ENCODE measurements at places on chromosomes 16 and 17. TPM values are rescaled to one million over a fixed set of nuclear protein-coding genes. Genes with fewer than 3 reads are reported as not detected.

DNA sequence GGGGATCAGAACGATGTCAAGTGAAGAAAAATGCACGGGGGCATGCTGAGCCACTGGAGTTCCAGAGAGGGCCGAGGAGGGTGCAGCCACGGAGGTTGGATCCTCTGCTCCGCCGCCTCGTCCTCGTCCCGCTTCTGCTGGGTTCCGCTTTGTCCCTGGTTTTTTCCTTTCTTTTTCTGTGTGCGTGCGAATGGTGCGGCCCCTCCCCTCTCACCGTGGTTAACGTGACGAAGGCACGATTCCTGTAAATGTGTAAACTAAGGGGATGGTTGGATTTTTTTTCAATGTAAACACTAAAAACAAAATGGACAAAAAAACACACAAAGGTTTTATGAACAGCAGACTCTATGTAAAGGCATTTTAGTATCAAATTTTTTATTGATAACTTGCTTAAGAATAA is 46.7 kb downstream of the ACTG1 start:
- H3K27ac ChIP-seq: no peak overlapping the region
- peak; percentile 78 for DNase-seq
- no peak overlapping the region for H3K4me3 ChIP-seq

Gene DNAH9
- not detected for total RNA-seq

Gene DNAAF1
- 11.4 TPM for total RNA-seq

Gene WNT9B
- total RNA-seq: not detected

Gene CDK5RAP3
- total RNA-seq: 682 TPM

- no peaks in the 10 kb centered on the region for H3K36me3 ChIP-seq
- no peak overlapping the region for H3K4me3 ChIP-seq
- no peak for DNase-seq
- H3K27ac ChIP-seq: no peak overlapping the region
These were observed 169.0 kb downstream of the ENGASE start for GRCh38 chr17:79243603-79243990.

DNA sequence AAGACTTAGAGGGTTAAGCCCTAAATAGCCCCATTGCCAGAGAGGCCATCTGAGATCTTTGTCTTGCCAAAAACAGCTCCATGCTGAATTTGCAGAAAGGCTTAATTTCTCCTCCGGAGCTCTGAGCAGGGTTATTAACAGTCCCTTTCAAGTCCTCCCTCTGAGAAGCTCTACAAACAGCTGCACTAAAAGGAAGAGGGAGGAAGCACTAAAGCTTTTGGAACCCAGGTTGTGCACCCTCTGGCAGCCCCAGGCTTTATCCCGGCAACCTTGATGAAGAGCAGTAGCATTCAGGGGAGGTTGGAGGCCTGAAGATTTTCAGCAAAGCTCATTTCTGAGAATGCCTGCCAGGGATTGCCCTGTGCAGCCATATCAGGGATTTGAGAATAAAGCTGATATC is 554.7 kb downstream of the RBFOX1 start:
- no peaks in the 10 kb centered on the region for H3K27me3 ChIP-seq
- DNase-seq: no peak
- H3K4me1 ChIP-seq: no peaks in the 10 kb centered on the region
- no peak overlapping the region for H3K4me3 ChIP-seq
- H3K27ac ChIP-seq: no peak overlapping the region

GRCh38 chr16:3762107-3762750 is 44.9 kb upstream of the TRAP1 start:
- no peaks in the 10 kb centered on the region for H3K27me3 ChIP-seq
- H3K36me3 ChIP-seq: peaks cover 91% of the 10 kb centered on the region
- no peak for DNase-seq
- no peak overlapping the region for H3K4me3 ChIP-seq

- peak overlapping the region; percentile 72 for H3K27ac ChIP-seq
- H3K27me3 ChIP-seq: no peaks in the 10 kb centered on the region
- no peak overlapping the region for H3K4me3 ChIP-seq
- peaks cover 22% of the 10 kb centered on the region for H3K4me1 ChIP-seq
- peak; percentile 50 for DNase-seq
- peaks cover 40% of the 10 kb centered on the region for H3K36me3 ChIP-seq
These were observed 25.6 kb downstream of the UNK start for GRCh38 chr17:75810216-75810615.

GRCh38 chr17:6843241-6843880 is 11.8 kb upstream of the TEKT1 start:
- no peak for DNase-seq
- H3K4me1 ChIP-seq: no peaks in the 10 kb centered on the region
- H3K27ac ChIP-seq: no peak overlapping the region

- H3K4me1 ChIP-seq: no peaks in the 10 kb centered on the region
- H3K27ac ChIP-seq: no peak overlapping the region
- no peak overlapping the region for H3K4me3 ChIP-seq
- H3K36me3 ChIP-seq: no peaks in the 10 kb centered on the region
- DNase-seq: no peak
These were observed 52.6 kb upstream of the DYNLRB2 start for GRCh38 chr16:80488167-80488566.

Gene DNAH2
- under 0.01 TPM for total RNA-seq

DNA sequence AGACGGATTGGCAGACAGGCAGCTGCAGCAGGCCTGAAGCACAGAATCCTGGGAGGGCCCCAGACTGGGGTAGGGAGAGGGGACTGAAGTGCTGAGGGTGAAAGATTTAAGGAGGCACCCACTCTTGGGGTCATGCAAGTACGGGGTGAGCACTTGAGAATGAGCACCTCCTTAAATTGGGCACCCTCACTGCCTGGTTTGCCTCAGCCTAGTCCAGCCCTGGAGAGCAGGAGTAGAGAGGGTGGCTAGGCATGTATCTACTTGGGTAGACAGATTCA is 154.1 kb upstream of the CDC42EP4 start:
- no peaks in the 10 kb centered on the region for H3K36me3 ChIP-seq
- no peak overlapping the region for H3K27ac ChIP-seq
- DNase-seq: no peak
- H3K4me1 ChIP-seq: no peaks in the 10 kb centered on the region

Gene TEX14
- total RNA-seq: not detected

Gene TPSG1
- not detected for total RNA-seq

GRCh38 chr16:56108724-56109123 is 82.6 kb upstream of the GNAO1 start:
- DNase-seq: no peak
- no peak overlapping the region for H3K27ac ChIP-seq
- peaks cover 6% of the 10 kb centered on the region for H3K4me1 ChIP-seq
- H3K36me3 ChIP-seq: no peaks in the 10 kb centered on the region
- no peak overlapping the region for H3K4me3 ChIP-seq

- peak; percentile 56 for DNase-seq
- no peak overlapping the region for H3K27ac ChIP-seq
- H3K36me3 ChIP-seq: no peaks in the 10 kb centered on the region
- peaks cover 13% of the 10 kb centered on the region for H3K27me3 ChIP-seq
- no peaks in the 10 kb centered on the region for H3K4me1 ChIP-seq
These were observed 432.7 kb upstream of the ASIC2 start for GRCh38 chr17:33725675-33726271.

DNA sequence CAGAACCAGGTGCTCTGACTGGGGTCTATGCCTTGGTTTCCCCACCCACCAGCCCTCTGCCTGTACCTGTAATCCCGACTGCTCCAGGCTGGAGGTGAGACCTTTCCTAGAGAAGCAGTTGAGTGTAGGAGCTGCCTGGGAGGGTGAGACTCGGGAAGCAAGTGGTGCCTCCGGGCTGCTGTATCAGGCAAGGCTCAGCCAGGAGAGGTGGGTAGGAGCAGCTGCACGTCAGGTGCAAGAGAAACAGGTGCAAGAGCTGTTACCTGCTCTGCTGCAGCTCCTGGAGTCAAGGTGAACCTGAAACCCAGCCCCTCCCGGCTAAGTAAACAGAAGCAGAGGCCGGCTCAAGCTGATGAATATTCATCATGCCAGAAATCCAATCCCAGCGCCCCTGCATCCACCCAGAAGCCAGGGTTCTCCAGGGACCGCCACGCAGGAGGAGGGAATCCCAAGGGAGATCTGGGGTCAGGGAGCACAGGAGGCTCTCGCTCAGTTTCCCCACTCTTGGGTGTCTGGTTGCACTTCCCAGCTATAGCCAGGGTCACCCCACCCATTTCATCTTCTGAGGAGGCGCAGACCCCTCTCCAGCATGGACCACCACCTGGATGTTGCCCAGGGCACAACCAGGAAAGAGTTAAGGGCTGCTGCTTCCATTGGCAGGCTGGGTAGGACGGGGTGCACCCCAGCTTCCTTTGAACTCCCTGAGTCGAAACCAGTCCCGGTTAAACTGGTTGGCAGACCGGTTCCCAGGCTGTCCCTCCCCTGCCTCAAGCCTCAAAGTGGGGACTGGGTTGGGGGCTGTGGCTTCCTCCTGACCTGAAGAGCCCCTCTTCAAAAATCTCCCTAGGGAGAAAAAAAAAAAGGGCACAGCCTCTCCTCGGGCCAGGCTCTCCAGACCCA is at the start of gene PRR15L:
Gene PRR15L (minus strand): TSS at position 293 of the 900 bp plus-strand sequence. CDS start 4,649 bp downstream, outside the sequence.
- H3K4me3 ChIP-seq: peak within 1 kb of the TSS; percentile 44
- peaks cover 36% of the 10 kb centered on the region for H3K4me1 ChIP-seq
- H3K36me3 ChIP-seq: no peaks in the 10 kb centered on the region
- DNase-seq: peak; percentile 93
- peak within 1 kb of the TSS; percentile 94 for H3K27ac ChIP-seq

Gene CPNE2
- 8.7 TPM for total RNA-seq

DNA sequence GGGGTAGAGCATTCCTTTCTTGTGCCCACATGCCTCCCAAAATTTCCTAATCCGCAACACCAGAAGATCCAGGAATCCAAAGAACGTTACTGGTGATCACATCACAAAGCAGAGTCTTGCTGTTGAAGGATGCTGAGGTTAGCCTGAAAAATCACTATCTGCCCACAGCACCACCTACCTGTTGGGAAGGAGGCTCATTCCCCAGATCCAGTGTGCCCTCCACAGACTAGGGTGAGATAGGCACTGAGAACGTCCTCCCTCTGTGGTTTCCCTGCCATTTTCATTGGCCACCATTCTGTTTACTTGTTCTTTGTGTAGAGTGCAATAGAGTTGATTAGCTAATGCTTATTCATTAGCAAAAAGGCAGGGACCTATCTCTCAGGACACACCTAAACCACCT is 30.3 kb downstream of the RCVRN start:
- H3K4me3 ChIP-seq: no peak overlapping the region
- H3K36me3 ChIP-seq: no peaks in the 10 kb centered on the region
- no peaks in the 10 kb centered on the region for H3K27me3 ChIP-seq

- no peaks in the 10 kb centered on the region for H3K36me3 ChIP-seq
- no peak overlapping the region for H3K4me3 ChIP-seq
- H3K27me3 ChIP-seq: no peaks in the 10 kb centered on the region
- H3K27ac ChIP-seq: peak overlapping the region; percentile 78
- no peak for DNase-seq
- H3K4me1 ChIP-seq: peaks cover 56% of the 10 kb centered on the region
These were observed 7.6 kb upstream of the SLC47A2 start for GRCh38 chr17:19723964-19724363.

GRCh38 chr16:11254913-11255736 is 879 bp downstream of the SOCS1 start:
- H3K27ac ChIP-seq: peak overlapping the region; percentile 96
- H3K27me3 ChIP-seq: no peaks in the 10 kb centered on the region
- H3K36me3 ChIP-seq: peaks cover 24% of the 10 kb centered on the region

Gene TP53TG3C
- not detected for total RNA-seq

GRCh38 chr16:86398201-86398600 is 112.1 kb upstream of the FOXF1 start:
- H3K27ac ChIP-seq: no peak overlapping the region
- H3K36me3 ChIP-seq: no peaks in the 10 kb centered on the region
- H3K4me1 ChIP-seq: no peaks in the 10 kb centered on the region

DNA sequence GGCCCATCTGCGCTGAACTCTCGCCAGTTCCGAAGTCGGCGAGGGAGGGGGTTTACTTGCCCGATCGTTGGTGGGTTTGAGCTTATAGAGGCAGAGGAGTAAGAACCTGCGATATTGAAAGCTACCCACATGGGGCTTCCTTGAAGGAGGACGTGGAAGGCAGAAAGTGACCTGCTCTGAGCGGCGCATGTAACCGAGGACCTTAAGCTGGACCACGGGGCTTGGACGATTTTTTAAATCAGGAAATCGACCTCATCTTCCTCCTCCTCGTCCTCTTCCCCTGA is 2.0 kb downstream of the PRAC2 start:
- DNase-seq: no peak
- no peak overlapping the region for H3K27ac ChIP-seq
- peaks cover 47% of the 10 kb centered on the region for H3K4me1 ChIP-seq
- peaks cover 36% of the 10 kb centered on the region for H3K27me3 ChIP-seq
- no peaks in the 10 kb centered on the region for H3K36me3 ChIP-seq

- DNase-seq: no peak
- peak overlapping the region; percentile 93 for H3K27ac ChIP-seq
- peaks cover 1% of the 10 kb centered on the region for H3K36me3 ChIP-seq
- H3K4me1 ChIP-seq: peaks cover 12% of the 10 kb centered on the region
These were observed 444 bp downstream of the HELZ start for GRCh38 chr17:67244431-67245072.

GRCh38 chr17:1158879-1159278 is 20.9 kb downstream of the ABR start:
- H3K27me3 ChIP-seq: no peaks in the 10 kb centered on the region
- H3K36me3 ChIP-seq: peaks cover 22% of the 10 kb centered on the region
- H3K4me1 ChIP-seq: peaks cover 6% of the 10 kb centered on the region
- no peak overlapping the region for H3K27ac ChIP-seq

Gene SDK2
- not detected for total RNA-seq

Gene KIF2B
- total RNA-seq: not detected

Gene C17orf107
- not detected for total RNA-seq

Gene GAS7
- total RNA-seq: 42.9 TPM

DNA sequence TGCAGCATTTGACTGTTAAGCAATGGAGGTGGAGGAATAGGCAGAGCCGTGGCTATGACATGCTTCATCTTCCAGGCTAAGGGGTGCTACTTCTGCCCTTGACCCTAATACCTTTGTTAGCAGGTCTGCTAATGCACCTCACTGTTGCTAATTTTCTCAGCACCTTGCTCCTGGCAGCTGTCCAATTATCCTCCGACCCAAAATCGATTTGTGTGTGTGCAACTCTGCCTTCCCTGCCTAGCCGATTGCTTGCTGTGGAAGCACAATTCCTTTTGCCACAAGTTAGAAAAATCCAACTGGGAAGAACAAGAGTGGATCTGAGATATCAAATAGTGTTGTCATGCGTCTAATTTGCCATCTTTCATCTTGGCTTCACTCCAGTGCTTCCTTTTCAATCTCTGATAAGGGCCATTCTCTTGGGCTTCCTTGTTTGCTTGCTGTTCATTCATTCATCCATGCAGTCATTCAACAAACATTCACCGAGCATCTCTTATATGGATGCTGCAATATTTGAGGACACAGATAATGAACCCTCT is 422.8 kb downstream of the RBFOX1 start:
- no peak overlapping the region for H3K27ac ChIP-seq
- peak; percentile 16 for DNase-seq
- no peaks in the 10 kb centered on the region for H3K27me3 ChIP-seq
- H3K4me1 ChIP-seq: no peaks in the 10 kb centered on the region
- no peak overlapping the region for H3K4me3 ChIP-seq

DNA sequence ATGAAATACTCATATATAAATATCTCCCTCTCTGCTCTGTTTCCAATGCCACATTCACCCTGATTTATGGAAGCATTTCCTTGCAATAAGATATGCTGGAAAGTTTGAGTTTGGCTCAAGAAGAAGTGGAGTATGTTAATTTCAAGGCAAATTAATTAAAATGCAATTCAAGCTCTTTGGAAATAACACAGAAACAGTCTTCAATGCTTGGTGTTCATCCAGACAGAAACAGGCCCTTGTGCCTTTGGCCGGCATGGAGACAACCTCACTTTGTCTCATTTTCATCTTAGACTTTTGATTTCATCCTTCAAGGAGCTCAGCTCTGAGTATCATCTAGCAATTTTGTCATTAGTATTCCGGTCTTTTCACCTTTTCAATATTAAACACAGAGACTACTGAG is 210.0 kb downstream of the C16orf95 start:
- no peaks in the 10 kb centered on the region for H3K4me1 ChIP-seq
- H3K4me3 ChIP-seq: no peak overlapping the region
- no peaks in the 10 kb centered on the region for H3K36me3 ChIP-seq
- no peak for DNase-seq
